Epithelial cell of prostate (primary cell): ENCODE measurements at places on chromosomes 3 and 15.

DNA sequence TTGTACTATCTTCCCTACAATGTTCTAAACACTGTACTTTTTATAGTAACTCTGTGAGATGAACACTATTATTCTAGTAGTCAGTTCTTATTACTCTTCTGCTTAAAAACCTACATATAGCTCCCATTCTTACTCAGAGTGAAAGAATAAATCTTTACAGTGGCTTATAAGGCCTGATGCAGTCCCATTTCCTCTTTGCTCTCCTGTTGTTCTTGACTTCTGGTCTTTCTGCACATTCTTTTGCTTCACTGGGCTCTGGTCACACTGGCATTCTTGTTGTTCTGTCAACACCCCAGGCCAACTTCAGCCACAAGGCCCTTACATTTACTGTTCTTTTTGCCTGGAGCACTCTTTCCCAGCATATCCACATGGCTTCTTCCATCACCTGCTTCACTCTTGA is 58.2 kb upstream of the TP63 start:
- no peak for DNase-seq

- DNase-seq = no peak
These were observed 91.3 kb downstream of the SHQ1 start for GRCh38 chr3:72756900-72757299.

DNA sequence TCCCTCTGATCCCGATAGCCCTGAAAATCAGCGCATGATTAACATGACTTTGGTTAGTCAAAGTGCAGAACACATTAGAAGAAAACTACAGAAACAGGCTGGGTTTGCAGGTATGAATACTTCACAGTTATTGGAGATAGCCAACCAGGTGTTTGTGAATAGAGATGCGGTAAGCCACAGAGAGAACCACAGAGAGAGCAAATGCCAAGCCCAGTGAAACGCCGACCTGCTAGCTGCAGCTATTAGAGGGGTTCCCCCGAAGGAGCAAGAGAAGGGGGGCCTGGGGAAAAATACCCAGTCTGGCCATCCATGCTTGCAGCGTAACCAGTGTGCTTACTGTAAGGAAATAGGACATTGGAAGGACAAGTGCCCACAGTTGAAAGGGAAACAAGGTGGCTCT is 523.9 kb upstream of the CNTN3 start:
- DNase-seq = no peak

GRCh38 chr15:68565234-68565633 is 13.6 kb upstream of the CORO2B start:
- no peak for DNase-seq

DNA sequence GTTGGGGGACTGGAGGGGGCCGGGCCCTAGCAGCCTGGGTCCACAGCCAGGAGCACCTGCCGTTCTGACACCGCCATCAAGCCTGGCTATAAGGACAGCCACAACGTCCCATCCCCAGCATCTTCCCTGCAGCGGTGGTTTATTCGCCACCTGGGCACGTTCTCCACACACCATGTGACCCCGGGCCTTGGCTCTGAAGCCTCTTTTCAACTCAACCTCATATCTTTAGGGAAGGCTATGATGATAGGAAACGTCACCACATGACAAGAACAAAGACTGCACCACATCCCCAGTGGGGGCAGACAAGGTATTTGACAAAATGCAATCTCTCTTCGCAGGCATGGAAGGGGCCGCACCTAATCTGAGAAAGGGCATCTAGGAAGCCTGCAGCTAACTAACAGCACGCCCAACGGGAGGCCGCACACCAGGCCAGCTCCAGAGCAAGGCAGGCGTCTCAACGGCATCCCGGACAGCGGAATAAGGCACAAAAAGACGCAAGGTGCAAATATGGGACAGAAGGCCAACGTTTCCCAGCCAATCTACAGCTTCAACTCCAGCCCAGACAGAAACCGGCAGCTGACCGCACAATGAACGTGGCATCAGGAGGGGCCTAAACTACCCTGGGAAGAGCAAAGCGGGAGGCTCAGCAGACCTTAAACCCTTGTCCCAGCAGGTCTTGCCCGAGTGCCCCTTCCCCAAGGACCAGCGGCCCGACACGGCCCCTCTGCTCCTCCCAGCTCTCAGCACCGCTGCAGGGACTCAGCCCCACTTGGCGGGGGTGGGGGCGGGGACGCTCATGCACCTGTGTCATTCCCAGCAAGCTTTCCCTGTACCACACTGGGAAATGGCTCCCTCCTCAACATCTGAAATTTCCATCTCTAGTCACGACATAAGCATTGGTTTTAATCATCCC is 41.9 kb downstream of the NIPA2 start:
- no peak for DNase-seq

DNA sequence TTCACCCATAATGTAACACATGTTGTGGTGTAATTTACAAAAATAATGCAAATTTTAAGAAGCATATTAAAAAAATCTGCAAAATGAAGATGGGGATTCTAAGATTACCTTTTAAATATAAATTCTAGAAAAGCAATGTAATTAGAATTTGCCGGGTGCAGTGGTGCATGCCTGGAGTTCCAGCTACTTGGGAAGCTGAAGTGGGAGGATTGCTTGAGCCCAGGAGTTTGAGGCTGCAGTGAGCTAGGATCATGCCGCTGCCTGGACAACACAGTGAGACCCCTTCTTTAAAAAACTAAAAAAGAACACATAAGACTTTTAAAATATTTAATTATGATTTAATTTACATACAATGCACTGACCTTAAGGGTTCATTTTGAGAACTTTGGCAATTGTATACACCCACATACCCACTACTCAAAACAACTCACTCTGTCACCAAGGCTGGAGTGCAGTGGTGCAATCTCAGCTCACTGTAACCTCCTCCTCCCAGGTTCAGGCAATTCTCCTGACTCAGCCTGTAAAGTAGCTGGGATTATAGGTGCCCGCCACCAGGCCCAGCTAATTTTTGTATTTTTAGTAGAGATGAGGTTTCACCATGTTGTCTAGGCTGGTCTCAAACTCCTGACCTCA is 134.0 kb upstream of the TBL1XR1 start:
- no peak for DNase-seq

GRCh38 chr15:40095371-40096093 is 13.1 kb downstream of the BMF start:
- no peak for DNase-seq

DNA sequence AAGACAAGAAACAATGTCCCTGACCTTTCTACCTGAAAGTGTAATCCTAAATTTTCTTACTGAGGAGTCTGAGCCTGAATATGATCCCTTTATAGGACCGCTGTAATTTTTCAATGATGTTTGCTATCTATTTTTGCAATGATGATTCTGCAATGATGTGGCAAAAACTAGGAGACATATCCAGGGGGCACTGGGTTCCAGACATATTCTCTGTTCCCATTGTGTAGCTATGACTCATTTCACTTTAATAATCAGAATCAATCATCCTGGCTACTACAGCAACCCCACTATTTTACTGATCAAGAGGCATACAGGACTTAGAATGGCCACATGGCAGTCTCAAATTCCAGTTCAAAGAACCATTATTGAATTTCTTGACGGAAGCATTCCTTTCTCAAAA is 85.9 kb downstream of the AQR start:
- no peak for DNase-seq

DNA sequence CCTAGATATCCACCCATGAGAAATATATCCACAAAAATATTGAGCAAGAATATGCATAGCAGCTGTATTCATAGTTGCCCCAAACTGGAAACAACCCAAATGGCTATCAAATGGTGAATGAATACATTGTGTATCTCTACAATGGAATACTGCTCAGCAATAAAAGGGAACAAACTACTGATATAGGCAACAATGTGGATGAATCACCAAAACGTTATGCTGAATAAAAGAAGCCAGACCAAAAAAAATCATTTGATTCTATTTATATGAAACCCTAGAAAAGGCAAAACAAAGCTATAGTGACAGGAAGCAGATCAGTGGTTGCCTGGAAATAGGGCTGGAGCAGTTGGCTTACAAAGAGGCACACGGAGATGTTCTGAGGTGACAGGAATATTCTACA is 15.5 kb upstream of the CMTM7 start:
- no peak for DNase-seq

GRCh38 chr15:65766422-65767263 is 25.4 kb downstream of the DENND4A start:
- DNase-seq = no peak

DNA sequence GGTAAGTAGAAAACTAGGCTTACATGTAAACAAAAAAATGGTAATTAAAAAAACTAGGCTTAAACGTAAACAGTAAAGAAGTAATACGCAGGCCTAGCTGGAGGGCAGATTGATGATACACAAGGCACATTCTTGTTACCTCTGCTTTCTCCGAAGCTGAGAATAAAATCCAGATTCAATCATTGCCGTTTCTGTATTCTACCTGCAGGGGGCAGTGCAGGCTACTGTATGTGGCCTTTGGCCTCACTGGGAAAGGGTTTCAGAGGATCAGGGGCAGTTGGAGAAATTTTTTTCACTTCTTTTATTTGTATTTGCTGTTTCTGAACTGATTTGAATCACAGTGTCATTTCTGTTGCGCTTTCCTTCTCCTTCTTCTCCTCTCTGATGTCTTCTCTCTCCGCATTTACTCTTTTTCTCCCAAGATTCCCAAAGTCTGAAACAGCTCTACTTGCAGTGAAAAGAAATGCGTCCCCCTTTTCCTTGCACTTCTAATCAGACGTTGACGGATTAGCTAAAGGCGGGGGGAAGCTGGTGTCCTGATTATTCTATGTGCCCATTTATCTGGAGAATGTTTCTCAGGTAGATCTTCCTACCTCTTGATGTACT is 67.1 kb upstream of the MCTP2 start:
- no peak for DNase-seq

DNA sequence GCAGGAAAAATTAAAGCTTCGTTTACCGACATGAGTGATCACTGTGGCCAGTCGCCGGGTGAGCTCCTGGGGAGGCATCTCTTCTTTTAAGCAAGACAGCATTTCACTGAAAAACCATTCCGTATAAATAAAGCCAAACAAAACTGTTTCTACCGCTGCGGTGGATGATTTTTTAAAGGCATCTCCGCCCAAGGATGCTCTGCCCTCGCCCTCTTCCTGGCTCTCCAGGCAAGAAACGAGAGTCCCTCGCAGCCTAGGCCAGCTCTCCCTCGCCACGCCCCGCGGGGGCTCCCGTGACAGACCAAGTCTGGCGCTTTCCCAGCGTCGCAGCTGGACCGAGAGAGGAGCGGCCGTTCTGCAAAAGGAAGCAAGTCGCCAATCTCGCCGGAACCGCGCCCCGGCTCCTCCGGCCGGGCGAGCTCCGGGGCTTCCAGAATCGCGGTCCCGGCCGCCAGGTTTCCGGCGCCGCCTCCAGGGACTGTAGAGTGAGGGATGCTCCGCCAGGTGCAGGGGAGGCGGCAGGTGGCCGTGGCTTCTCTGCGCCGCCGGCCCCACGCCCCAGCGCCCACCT is 458 bp downstream of the MCF2L2 start:
- DNase-seq = no peak

DNA sequence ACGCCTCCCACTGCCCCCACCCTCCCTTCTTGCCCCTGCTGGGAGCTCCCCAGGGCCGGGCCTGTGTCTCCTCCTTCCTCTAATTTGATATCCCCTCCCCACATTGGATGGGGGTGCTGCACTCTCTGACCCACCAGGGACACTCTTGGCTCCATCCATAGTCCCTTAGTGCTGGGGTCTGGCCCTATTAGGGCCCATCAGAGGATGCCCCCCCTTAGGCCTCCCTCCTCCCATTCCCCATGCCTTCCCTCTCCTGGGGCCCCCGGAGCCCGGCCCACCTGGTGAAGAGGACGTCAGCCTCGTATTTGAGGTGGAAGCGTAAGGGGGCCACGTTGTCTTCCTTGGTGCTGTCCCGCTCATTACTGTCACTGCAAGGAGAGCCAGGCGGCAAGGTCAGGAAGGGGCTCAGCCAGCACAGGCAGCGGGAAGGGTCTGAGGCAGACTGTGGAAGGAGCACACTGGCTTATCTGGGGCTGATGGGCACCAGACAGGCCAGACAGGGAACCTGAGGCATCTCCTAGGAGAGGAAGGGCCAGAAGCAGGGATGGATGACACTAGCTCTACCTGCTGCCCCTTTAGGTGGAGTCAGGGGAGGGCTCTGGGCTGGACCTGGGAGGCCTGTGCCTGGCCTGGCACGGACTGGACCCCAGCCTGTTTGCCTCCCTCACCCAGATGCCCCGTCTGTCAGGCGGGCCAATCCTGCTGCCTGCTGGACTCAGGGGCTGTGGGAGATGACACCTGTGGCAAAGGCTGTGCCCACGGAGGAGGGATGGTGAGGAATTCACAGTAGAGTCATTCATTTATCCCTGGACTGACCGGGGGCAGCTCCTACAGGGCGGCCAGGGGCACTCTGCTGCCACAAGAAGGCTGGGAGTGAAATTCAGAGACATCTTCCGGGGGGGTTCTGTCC is 36.2 kb downstream of the FEM1B start:
- no peak for DNase-seq

- DNase-seq = no peak
These were observed 1050.0 kb downstream of the TBL1XR1 start for GRCh38 chr3:176147251-176147650.

- no peak for DNase-seq
These were observed 73.0 kb downstream of the FAM43A start for GRCh38 chr3:194758716-194759115.

GRCh38 chr15:55789066-55789660 is 46.2 kb upstream of the PRTG start:
- DNase-seq = no peak

- no peak for DNase-seq
These were observed 33.9 kb downstream of the SLC41A3 start for GRCh38 chr3:126050050-126050392.

DNA sequence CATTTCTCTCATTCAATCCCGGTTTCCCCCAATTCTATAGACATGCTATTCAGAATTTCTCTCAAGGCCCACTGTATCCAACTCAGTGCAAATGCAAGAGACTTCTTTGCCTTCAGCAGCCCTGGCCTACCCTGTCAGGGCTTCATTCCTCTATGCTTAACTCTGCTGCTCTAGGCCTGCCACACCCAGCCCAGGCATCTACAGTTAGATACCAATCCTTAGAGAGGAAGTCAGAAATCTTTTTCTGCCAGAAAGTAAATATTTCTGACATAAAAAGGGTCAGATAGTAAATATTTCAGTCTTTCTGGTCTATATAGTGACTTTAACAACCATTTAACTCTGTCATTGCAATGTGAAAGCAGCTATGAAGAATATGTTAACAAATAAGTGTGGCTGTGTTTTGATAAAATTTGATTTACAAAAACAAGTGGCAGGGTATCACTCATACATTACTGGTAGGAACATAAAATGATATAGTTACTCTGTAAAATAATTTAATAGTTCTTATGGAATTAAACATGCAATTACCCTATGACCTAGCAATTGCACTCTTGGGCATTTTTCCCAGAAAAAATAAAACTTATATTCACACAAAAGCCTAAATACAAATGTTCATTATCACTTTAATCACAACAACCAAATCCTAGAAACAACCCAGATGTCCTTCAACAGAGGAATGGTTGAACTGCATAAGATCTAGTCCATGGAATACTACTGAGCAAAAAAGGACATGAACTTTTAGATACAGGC is 942.0 kb downstream of the SQOR start:
- DNase-seq = no peak

- no peak for DNase-seq
These were observed 5.6 kb downstream of the RAB8B start for GRCh38 chr15:63194880-63195568.
